ENCODE measurements at places on chromosomes 5 and 9. TPM values are rescaled to one million over a fixed set of nuclear protein-coding genes. Genes with fewer than 3 reads are reported as not detected.

CTXN3 gene
- not detected for total RNA-seq

SEMA6A gene
- total RNA-seq = not detected

FOXI1 gene
- total RNA-seq = not detected

GRIN3A gene
- total RNA-seq = not detected

DNA sequence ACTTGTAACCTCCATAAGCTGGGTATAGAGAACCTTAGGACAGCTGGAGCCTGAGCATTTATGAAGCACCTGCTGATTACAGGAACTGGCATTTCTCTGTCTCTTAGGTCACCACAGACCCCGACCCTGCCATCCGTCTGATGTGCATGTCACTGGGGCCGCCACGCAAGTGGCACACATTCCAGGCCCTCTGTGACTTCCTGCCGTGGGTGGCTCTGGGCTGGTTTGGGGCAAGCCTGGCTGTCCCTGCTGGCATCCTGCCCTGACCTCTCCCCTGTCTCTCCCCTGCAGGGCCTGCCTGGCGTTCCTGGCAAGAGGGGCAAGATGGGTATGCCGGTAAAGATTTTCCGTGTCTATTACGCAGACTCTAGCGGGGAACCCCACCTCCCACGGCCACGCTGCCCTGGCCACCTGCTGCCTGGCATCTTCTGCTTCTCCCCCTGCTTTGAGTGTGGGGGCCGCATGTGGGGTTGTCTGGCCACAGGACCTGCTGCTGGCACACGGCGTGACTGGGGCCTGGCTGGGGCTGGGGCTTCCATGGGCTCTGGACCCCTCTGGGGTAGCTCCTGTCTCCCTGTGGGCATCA lies 55.4 kb downstream of the COL27A1 start:
- no peak for DNase-seq

GRCh38 chr5:160272264-160272663 lies 40.1 kb downstream of the CCNJL start:
- DNase-seq = no peak

DNA sequence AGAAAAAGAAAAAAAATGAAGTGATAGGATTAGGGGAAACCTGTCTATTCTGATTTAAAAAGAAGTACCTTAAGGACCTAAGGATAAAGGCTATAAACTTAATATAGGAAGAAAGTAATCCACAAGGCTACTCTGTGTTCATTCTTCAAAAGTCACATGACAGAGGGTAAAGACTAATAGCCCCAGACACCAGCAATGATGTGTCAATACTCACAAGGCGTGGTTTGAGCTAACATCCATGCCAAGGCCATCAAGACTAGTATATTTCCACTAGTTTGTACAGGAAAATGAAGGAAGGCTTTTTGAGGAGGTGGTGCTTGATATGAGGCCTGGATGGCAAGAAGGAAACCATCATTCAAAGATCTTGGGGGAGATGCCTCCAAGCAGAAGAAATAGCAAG lies 49.7 kb upstream of the TEX48 start:
- no peak for DNase-seq

DNA sequence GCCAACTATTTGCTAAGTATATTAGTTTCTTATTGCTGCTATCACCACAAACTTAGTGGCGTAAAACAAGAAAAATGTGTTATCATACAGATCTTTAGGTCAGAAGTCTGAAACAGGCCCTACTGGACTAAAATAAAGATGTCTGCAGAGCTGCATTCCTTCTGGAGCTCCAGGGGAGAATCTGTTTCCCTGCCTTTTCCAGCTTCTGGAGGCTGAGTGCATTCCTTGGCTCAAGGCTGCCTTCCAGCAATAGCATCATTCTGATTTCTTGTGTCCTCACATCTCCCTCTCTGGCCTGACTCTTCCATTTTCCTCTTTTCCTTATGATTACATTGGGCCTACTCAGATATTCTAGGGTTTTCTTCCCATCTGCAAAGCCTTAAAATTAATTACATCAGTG lies 15.9 kb downstream of the MAN2A1 start:
- no peak for DNase-seq

GRCh38 chr9:101566904-101567724 lies 27.7 kb downstream of the PPP3R2 start:
- no peak for DNase-seq

DNA sequence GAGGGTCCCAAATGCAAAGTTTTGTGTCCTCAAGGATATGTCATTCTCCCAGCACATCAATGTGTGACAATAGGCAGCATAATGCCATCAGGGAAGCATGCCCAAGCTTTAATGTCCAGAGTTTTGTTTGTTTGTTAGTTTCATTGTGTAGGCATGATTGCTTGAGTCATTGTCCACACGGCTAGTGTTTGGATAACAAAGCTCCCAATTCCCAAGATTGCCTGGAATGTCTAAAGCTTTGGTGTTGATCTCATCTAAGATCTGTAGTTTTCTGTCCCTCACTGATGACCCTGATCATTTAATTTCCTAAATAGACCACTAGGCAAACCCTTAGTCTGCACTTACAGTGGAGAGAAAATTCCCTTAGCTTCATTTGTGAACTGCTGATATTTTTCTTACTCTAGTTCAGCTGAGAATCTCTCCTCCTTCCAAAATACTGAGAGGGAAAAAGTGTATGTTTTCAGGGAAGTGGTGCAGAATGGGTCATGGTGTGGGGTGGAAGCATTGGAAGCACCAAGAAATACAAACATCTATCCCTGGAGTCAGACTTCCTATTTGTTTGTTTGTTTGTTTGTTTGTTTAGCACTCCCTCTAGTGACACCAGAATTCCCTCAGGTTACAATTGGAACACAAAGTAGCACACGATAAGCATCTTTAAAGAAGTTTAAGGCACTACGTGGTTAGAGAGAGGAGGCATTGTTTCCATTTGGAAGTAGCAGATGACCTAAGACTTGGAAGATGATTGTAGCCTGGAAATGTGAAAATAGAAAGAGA lies 127.1 kb downstream of the PRDM6 start:
- no peak for DNase-seq

GRCh38 chr9:14057368-14058324 lies 256.3 kb downstream of the NFIB start:
- no peak for DNase-seq

DNA sequence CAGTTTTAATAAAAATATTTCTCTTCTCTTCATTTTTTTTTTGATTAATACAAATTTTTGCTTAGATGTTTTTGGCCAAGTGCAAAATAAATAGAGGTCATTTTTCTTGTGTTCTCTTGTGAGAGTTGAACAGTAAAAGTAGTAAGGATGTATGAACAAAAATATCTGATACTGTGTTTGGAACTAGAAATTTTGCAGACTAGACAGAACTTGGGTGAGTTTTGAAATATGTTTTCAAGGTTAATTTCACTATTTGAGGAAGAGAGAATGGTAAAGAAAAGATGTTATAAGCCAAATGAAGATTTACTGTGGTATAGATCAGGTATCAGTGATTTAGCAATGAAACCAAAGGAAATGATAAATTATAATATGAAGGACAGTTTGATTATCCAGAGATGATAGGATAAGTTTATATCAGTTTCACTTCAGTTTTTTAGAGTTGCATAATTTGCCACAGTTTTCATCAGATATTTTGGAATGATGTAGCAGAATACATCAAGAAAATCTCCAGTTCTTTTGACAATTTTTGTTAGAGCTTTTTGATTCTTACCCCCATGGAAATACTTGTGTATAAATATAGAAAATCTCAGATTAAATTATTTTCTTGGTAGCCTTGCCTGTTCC lies 147.9 kb upstream of the VCAN start:
- no peak for DNase-seq

DNA sequence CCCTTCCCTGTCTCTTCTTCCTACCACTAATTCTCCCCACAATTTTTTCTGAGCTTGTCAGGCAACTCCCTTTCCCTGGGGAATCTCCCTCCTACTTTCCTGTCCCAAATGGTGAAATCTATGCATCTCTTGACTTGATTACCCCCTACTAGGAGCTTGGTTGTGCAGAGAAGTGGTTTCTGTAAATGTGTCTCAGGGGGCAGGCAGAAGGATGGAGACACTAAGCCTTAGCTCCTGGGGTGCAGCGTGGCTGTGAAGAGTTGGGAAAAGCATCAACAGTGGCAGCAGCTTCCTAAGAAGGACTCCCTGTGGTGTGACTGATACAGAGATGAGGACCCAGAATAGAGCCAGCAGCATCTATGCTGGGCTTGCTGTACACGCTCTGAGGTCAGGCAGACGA lies 62.3 kb downstream of the NRG2 start:
- no peak for DNase-seq

- DNase-seq = no peak
Observed at GRCh38 chr9:86684148-86684547, 263.2 kb downstream of the GAS1 start.

- no peak for DNase-seq
Observed at GRCh38 chr9:98565152-98566135, 143.3 kb downstream of the GABBR2 start.

GRCh38 chr5:119373449-119373858 lies 17.6 kb downstream of the TNFAIP8 start:
- DNase-seq = no peak

GRCh38 chr5:73464016-73464745 lies 15.6 kb upstream of the FOXD1 start:
- DNase-seq = no peak
